ENCODE measurements at places on chromosomes 2 and 18. TPM values are rescaled to one million over a fixed set of nuclear protein-coding genes. Genes with fewer than 3 reads are reported as not detected.

DSG1 gene
- 1.8 TPM for total RNA-seq

NT5DC4 gene
- total RNA-seq, result not detected

- H3K4me3 ChIP-seq, result peak overlapping the region; percentile 90
- H3K36me3 ChIP-seq, result peaks cover 19% of the 10 kb centered on the region
- no peak for DNase-seq
- no peaks in the 10 kb centered on the region for H3K27me3 ChIP-seq
These were observed 535 bp downstream of the ATG4B start for GRCh38 chr2:241637795-241638660.

DNA sequence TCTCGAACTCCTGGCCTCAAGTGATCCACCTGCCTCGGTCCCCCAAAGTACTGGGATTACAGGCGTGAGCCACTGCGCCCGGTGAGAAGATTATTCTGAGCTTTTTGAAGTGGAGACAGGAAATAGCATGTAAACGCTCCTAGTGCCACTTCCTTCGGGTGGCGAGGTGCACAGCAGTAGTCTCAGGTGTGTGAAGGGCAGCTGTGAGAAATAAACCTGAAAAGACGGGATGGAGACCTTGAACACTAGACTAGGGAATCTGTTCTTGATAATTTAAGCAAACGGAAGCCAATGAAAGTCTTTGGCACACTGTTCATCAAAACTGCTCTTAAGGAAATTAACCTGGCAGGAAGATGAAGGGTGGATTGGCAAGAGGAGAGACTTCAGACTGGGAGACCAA is 439 bp upstream of the PLEKHH2 start:
- peaks cover 44% of the 10 kb centered on the region for H3K4me1 ChIP-seq
- H3K27ac ChIP-seq, result peak overlapping the region; percentile 90
- H3K27me3 ChIP-seq, result no peaks in the 10 kb centered on the region
- H3K36me3 ChIP-seq, result no peaks in the 10 kb centered on the region

SMYD1 gene
- total RNA-seq, result not detected

IL36G gene
- 7.3 TPM for total RNA-seq

C18orf54 gene
- 1.7 TPM for total RNA-seq

THUMPD2 gene
- 16.4 TPM for total RNA-seq

DNA sequence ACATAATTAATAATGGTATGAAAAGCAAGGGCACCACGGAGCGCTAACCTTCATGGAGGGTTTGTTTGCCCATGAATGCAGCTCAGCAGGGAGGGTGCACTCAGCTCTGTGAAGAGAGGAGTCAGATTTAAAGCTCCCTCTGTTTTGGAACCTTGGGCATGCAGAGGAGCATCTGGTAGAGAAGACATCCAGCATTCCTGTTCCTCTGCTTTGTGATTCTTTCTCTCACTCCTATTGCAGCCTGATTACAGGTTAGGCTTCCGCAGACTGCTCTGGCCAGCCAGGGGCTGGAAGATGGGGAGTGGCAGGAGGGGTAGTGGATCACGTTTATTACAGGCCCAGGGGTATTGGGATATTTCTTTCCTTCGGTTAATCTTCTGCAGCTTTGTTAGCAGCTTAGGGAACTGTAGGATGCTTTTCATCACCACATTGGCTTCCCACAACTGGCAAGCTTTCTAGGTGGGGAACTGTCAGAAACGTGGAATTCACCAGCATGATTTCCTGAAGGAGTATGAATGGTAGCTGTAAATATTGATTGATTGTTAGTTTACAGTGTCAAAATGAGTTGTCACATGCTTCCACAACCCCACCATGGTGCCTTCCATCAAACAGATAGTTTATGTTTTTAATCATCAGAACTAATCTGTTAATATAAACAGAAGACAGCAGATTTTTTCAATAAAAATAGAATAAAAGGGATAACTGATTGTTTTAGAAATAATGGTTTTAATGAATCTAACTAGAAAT is 201.1 kb downstream of the VAPA start:
- H3K4me1 ChIP-seq, result no peaks in the 10 kb centered on the region
- no peak for DNase-seq
- no peaks in the 10 kb centered on the region for H3K36me3 ChIP-seq

DCDC2C gene
- not detected for total RNA-seq

- no peaks in the 10 kb centered on the region for H3K27me3 ChIP-seq
- DNase-seq, result no peak
- H3K36me3 ChIP-seq, result peaks cover 85% of the 10 kb centered on the region
- peaks cover 18% of the 10 kb centered on the region for H3K4me1 ChIP-seq
- H3K4me3 ChIP-seq, result no peak overlapping the region
These were observed 197.8 kb downstream of the TNS1 start for GRCh38 chr2:217804791-217805667.

SERPINB10 gene
- total RNA-seq, result 1.4 TPM

RGPD4 gene
- total RNA-seq, result not detected

DNA sequence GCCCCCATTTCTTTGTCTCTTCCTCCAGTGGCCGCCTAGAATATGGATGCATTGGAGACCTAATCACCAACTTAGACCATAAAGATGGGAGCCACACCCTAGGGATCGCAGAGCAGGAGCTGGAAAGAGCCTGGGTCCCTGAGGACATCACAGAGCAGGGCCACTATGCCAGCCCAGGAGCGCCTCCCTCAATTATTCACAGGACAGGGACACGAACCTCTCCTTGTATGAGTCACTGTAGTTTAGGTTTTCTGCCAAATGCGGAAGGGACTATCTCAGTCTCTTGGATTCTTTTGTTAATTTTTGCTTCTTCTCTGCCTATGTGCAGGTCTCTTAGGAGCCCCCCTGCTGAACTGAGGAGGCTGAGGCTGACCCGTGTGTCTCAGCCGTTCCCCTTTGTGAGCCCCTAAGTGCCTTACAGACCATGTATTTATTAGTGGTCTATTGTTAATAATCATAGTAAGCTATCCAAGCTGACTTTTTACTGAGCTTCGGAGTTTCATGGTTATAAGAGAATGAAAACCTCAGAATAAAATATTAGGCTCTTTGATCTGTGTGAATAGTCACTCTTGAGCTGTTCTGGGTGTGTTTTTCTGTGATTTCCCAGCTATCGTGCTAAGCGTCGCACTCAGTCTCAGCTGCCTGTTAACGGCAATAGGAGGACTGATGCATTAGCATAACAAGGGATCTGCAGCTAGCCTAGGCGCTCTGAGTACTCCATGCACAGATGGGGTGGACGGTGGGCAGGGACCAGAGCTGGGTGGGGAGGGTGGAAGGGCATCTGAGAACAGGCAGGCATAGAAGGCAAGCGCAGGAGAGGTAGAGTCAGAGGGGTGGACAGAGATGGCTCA is 12.7 kb upstream of the PTPN4 start:
- no peak for DNase-seq
- no peak overlapping the region for H3K4me3 ChIP-seq
- no peaks in the 10 kb centered on the region for H3K4me1 ChIP-seq
- H3K27ac ChIP-seq, result no peak overlapping the region
- no peaks in the 10 kb centered on the region for H3K27me3 ChIP-seq

DNA sequence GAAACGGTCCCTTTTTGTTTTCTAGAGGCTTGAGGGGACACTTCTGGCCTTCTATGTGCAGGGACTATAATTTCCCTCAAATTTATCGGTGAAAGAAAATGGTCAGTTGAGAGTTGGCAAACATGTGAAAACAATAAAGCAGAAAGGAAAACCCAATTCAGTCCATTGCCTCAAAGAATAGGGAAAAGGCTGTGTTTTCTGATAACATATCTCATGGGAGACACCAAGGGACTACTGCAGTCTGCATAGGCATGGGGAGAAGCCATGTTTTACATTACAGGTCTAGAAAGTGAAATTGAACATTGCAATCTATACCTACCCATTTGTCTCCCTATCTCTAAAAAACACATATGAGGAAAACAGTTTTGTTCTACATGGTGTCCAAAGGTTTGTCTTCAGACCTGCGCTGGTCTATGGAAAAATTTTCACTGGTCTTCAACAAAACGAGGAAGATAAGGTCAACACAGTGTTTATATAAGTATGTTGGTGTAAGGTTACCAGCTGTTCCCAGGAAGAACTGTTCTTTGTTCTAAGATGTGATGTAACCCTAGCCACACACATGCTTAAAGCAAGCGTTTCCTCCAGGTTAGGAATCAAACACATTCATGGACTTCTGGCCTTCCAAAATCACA is 179.7 kb downstream of the MREG start:
- no peak overlapping the region for H3K27ac ChIP-seq
- DNase-seq, result no peak
- no peak overlapping the region for H3K4me3 ChIP-seq
- no peaks in the 10 kb centered on the region for H3K27me3 ChIP-seq
- H3K36me3 ChIP-seq, result no peaks in the 10 kb centered on the region

DNA sequence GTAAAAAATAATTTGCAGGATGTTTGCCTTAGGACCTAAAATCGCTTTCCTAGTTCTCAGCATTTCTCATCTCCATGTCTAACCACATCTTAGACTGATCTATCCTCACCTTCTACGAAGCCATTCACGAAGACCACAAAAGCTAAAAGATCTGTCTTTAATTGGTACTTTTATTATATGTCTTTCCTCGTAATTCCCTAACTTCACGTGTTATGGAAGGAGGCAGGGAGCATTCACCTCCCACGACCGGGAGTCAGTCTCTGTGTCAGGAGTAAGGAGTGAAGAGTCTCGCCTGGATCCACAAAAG is 1.6 kb downstream of the DLGAP1 start:
- no peaks in the 10 kb centered on the region for H3K36me3 ChIP-seq
- H3K4me1 ChIP-seq, result peaks cover 6% of the 10 kb centered on the region
- H3K4me3 ChIP-seq, result peak overlapping the region; percentile 48

HOXD9 gene
- total RNA-seq, result not detected

ST8SIA5 gene
- not detected for total RNA-seq

GRCh38 chr18:2424420-2424819 is 146.9 kb downstream of the METTL4 start:
- no peak overlapping the region for H3K27ac ChIP-seq
- H3K27me3 ChIP-seq, result no peaks in the 10 kb centered on the region
- no peaks in the 10 kb centered on the region for H3K4me1 ChIP-seq
- H3K4me3 ChIP-seq, result no peak overlapping the region

DNA sequence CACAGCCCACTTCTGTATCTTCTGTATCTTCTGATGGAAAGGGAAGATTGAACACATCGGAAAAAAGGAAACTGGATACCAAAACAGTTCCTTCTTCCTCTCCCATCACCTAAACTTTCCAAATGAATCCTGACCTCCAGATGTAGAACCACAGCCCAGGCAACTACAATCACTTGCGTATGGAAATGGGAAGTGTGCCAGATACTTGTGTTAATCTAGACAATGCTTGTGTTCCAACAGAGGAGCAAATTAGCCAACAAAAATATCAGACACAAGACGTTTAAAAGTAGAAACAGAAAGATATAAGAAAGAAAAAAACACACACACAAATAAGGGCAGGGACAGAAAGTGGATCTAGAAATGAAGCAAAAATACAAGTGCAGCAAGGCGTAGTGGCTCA is 31.4 kb upstream of the DUSP2 start:
- H3K4me1 ChIP-seq, result no peaks in the 10 kb centered on the region
- H3K27ac ChIP-seq, result no peak overlapping the region
- H3K27me3 ChIP-seq, result no peaks in the 10 kb centered on the region
- no peak overlapping the region for H3K4me3 ChIP-seq
- DNase-seq, result no peak

AGXT gene
- total RNA-seq, result not detected

DNA sequence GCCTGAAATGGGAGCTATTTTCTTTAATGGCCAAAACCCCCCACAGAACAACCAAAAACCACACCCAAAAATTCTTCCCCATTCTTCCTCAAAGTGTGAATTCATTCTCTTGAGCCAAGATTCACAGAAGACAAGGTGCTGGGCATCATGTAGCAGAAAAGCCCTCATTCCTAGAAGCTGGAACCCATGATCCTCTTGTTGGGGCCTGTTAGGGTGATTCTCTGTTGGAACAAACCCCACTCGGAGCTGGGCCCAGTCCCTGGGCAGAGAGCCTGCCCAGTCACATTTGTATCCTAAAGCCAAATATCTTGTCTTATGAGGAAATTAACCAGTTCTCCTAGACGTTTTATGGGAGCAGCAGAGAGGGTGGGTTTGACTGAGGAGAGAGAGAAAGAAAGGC is 22.8 kb upstream of the VPS4B start:
- H3K4me1 ChIP-seq, result peaks cover 10% of the 10 kb centered on the region
- no peaks in the 10 kb centered on the region for H3K27me3 ChIP-seq
- no peak overlapping the region for H3K4me3 ChIP-seq
- DNase-seq, result no peak

GRCh38 chr2:107542314-107542740 is 284.4 kb upstream of the RGPD4 start:
- H3K27ac ChIP-seq, result no peak overlapping the region
- H3K4me1 ChIP-seq, result no peaks in the 10 kb centered on the region
- H3K4me3 ChIP-seq, result no peak overlapping the region

XDH gene
- 34.0 TPM for total RNA-seq

GRCh38 chr2:75411574-75411973 is 149.2 kb downstream of the EVA1A start:
- H3K4me1 ChIP-seq, result no peaks in the 10 kb centered on the region
- no peak overlapping the region for H3K27ac ChIP-seq
- H3K36me3 ChIP-seq, result no peaks in the 10 kb centered on the region
- H3K27me3 ChIP-seq, result no peaks in the 10 kb centered on the region

DNA sequence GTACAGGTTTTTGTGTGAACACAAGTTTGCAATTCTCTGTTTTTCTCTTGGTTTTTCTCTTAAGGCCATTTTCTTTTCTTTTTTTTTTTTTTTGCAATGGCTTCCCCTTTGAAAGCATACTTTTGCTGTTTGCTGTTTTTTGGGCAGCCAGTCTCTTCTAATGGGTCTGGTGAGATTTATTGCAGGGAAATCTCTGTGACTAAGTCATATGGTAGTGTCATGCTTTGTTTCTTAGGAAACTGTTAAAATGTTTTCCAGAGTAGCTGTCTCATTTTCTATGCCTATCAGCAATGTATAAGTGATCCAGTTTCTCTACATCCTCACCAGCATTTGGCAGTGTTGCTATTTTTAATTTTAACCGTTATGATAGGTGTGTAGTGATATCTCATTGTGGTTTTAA is 27.9 kb upstream of the CDCA7 start:
- H3K27me3 ChIP-seq, result no peaks in the 10 kb centered on the region
- no peak for DNase-seq
- H3K4me3 ChIP-seq, result no peak overlapping the region
- H3K4me1 ChIP-seq, result no peaks in the 10 kb centered on the region
- H3K36me3 ChIP-seq, result no peaks in the 10 kb centered on the region

DNA sequence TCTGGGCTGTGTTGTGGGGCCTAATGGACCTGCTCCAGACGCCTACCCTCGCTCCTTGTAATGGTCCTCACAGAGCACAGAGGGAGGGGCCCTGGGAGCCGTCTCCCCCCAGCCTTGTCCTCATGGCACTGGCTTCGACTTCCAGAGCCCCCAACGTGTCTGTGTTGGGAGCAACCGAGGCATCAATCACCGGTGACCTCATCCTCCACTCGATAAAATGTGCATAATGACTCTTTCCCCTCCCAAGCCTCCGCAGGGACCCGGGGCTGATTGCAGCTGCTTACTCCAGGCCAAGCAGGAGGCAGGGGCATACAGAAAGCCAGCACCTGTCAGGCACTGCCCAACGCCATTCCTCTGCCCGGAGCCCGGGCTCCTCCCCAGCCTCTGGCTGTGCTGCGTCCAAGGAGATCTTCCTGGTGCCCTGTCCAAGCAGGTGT is 271.7 kb downstream of the NDUFA10 start:
- DNase-seq, result no peak
- H3K27ac ChIP-seq, result no peak overlapping the region
- no peaks in the 10 kb centered on the region for H3K36me3 ChIP-seq
- peaks cover 9% of the 10 kb centered on the region for H3K4me1 ChIP-seq
- H3K4me3 ChIP-seq, result no peak overlapping the region
